Prostate gland (tissue), 2 donors: ENCODE measurements at places on chromosomes 16 and 17. TPM values are rescaled to one million over a fixed set of nuclear protein-coding genes. Genes with fewer than 3 reads are reported as not detected.

GPR139 gene
- not detected for total RNA-seq

OTOA gene
- 0.68 TPM for total RNA-seq

VAT1L gene
- 4.4 TPM for total RNA-seq

CLEC18C gene
- 2.8 TPM for total RNA-seq

PRCD gene
- total RNA-seq = 0.36 TPM

ZNF48 gene
- total RNA-seq = 11.9 TPM

MYH1 gene
- not detected for total RNA-seq

AIPL1 gene
- not detected for total RNA-seq

TMC5 gene
- 24.5 TPM for total RNA-seq

PRAC1 gene
- 243 TPM for total RNA-seq

CTRB2 gene
- total RNA-seq = not detected

KRTAP16-1 gene
- not detected for total RNA-seq
